ENCODE measurements at places on chromosomes 4 and X. TPM values are rescaled to one million over a fixed set of nuclear protein-coding genes. Genes with fewer than 3 reads are reported as not detected.

GRCh38 chrX:19804151-19804550 is 83.2 kb downstream of the SH3KBP1 start:
- no peak for DNase-seq

GRCh38 chr4:156774422-156774821 is 197.2 kb downstream of the PDGFC start:
- DNase-seq: no peak

- no peak for DNase-seq
Measured at GRCh38 chrX:13742397-13743176, 8.0 kb downstream of the OFD1 start.

DNA sequence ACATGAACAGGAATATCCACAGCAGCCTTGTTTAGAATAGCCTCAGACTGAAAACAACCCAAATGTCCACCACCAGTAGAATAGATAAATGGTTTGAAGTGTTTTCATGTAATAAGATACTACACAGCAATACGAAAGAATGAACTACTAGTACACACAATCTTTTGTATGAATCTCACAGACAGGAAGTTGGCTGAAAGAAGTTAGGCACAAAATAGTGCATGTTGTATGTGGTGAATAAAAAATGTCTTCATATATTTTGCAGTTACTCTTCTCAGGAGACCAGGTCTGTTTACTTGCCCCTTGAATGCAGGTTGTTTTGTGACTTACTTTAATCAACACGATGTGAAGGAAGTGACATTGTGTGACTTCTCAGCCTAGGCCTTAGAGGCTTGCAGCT is 75.9 kb upstream of the LEF1 start:
- no peak for DNase-seq

DNA sequence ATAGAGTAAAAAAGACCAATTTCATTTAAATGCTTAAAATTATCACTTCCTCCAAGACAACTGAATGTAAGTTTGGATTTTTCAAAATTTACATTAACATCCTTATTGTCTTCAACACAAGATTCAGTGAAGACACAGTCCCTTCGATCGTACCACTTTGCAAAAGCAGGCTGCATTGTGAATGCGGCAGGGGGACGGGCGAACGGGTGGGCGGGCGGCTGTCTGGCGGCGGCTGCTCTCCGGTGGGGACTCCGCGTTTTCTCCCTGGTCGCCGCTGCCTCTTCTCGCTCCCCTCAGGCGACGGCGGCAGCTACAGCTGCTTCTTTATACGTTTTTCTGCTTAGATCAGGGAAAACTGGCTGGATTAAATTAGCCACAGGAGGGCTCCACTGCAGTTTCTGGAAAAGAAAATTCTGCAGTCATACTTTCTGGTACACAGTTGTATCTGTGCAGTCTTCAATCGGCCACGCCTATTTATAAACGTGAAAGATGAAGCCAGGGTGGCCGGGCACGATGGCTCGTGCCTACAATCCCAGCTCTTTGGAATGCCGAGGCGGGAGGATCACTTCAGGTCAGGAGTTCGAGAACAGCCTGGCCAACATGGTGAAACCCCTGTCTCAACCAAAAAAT is 33.9 kb upstream of the HPF1 start:
- DNase-seq: no peak

DNA sequence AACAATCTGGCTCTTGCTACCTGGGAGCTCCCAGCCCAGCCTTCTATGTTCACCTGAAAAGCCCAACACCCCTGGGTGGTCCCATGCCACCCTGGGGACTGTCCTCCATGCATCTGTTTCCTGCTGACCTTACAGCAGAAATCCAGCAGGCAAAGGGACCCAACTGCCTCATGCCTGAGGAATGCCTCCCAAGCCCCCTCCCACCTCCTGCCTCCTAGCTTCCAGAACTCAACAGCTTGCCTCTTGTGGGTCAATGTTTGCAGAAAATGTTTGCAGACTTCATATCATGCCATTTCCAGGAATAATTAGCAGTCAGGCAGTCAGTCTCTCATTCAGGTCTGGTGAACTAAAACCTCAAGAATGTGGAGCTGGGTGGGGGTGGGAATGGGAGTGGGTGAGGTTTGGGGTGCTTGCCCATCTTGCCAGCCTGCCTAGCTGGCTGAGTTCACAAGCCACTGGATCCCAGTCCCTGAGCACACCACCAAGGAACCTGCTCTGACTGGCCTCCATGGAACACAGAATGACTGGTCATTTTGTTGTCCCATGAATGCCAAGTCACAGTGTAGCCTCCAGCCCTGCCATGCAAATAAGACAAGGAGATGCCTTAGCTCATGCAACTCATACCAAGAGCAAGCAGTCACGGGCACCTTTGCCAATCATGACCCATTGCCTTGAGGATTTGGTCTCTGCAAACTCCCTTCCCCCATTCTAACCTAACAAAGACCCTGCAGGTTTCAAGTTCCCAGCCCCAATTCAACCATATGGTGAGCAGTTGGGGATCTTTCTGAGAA is 12.1 kb upstream of the PLAC1 start:
- DNase-seq: no peak

GRCh38 chr4:70522626-70523025 is 4.3 kb downstream of the AMTN start:
- no peak for DNase-seq

GRCh38 chr4:155667568-155668511 is 1.2 kb downstream of the GUCY1A1 start:
- peak; percentile 76 for DNase-seq

DNA sequence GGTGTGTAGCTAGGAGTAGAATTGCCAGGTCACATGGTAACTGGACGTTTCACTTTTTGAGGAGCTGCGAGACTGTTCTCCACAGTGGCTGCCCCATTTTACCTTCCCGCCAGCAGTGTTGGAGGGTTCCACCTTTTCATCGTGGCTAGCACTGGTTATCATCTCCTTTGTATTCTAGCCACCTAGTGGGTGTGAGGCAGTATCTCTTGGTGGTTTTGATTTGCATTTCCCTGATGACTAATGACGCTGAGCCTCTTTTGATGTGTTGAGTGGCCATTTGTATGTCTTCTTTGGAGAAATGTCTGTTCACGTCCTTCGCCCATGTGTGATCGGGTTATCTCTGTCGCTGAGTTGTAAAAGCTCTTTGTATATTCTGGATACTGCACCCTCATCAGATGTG is 10.6 kb downstream of the ABCD1 start:
- DNase-seq: no peak

The HPSE gene
- total RNA-seq: 0.97 TPM

The NOX1 gene
- total RNA-seq: not detected

The ERCC6L gene
- total RNA-seq: 0.08 TPM

The SERPINA7 gene
- not detected for total RNA-seq

The MAGEB17 gene
- 0.30 TPM for total RNA-seq

The PTTG2 gene
- total RNA-seq: 1.1 TPM

The GPR82 gene
- total RNA-seq: not detected

All from cardiac septum (tissue), 1 donor.